Sigmoid colon (tissue), 7 donors: ENCODE measurements at places on chromosomes 4 and X. TPM values are rescaled to one million over a fixed set of nuclear protein-coding genes. Genes with fewer than 3 reads are reported as not detected.

GRCh38 chr4:187274153-187274552 lies 550.5 kb upstream of the FAT1 start:
- no peak overlapping the region for H3K4me3 ChIP-seq
- H3K4me1 ChIP-seq: no peaks in the 10 kb centered on the region
- no peak overlapping the region for H3K27ac ChIP-seq
- DNase-seq: no peak

- no peak for DNase-seq
- no peak overlapping the region for H3K4me3 ChIP-seq
- no peaks in the 10 kb centered on the region for H3K36me3 ChIP-seq
- no peaks in the 10 kb centered on the region for H3K4me1 ChIP-seq
- no peaks in the 10 kb centered on the region for H3K27me3 ChIP-seq
These were observed 614.6 kb downstream of the PCDH19 start for GRCh38 chrX:99795495-99795894.

DNA sequence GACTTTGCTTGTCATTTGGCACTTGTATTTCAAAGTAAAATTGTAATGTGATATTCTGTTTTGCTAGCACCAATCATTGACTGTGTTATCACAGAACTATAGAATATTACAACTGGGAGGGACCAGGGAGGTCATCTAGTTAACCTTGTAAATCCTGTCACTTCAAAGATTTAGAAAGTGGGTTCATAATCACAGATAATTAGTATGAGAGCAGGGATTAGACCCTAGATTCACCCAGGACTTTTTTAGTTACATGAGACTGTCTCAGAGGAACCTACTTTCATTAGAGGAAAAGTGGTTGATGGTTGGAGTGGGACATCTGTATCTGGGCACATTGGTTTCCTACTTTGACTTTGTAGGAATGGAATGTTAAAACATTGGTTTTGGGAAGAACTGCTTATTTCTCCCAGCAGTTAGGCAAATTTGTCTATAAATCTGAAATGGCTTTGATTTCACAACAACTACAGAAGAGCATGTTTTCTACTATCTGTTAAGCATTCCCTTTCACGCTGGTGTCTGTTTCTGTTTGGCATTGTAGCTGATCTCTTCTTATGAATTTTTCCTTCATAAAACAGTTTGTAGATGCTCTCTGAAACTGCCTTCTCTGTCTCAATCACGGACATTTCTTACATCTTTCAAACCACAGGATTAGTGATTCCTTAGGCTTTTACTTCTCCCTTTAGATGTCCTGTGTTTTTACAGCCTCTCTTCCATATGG lies 144.1 kb downstream of the DIPK2B start:
- H3K27ac ChIP-seq: no peak overlapping the region
- DNase-seq: no peak
- H3K4me3 ChIP-seq: no peak overlapping the region
- no peaks in the 10 kb centered on the region for H3K27me3 ChIP-seq
- no peaks in the 10 kb centered on the region for H3K4me1 ChIP-seq
- H3K36me3 ChIP-seq: peaks cover 2% of the 10 kb centered on the region

- H3K4me1 ChIP-seq: no peaks in the 10 kb centered on the region
- no peaks in the 10 kb centered on the region for H3K36me3 ChIP-seq
- no peak for DNase-seq
- peak overlapping the region; percentile 74 for H3K27ac ChIP-seq
These were observed 138.5 kb downstream of the COL4A6 start for GRCh38 chrX:108299704-108300103.

GRCh38 chr4:177974461-177974860 lies 532.2 kb upstream of the AGA start:
- no peak overlapping the region for H3K27ac ChIP-seq
- H3K27me3 ChIP-seq: no peaks in the 10 kb centered on the region
- DNase-seq: no peak

- no peak for DNase-seq
- H3K4me3 ChIP-seq: no peak overlapping the region
- no peak overlapping the region for H3K27ac ChIP-seq
- H3K27me3 ChIP-seq: no peaks in the 10 kb centered on the region
- no peaks in the 10 kb centered on the region for H3K4me1 ChIP-seq
These were observed 82.8 kb upstream of the VEGFC start for GRCh38 chr4:176875446-176875930.

PDCL2 gene
- not detected for total RNA-seq

STK26 gene
- 11.5 TPM for total RNA-seq
